Stimulated activated CD4-positive, alpha-beta T cell treated with anti-CD3 and anti-CD28 coated beads, Interleukin-12 subunit alpha, Interleukin-12 subunit beta, amount 100 ng/mL, for 24 hours (primary cell): ENCODE measurements at places on chromosomes 11 and 22.
A peak's percentile ranks its signal among the peaks of the same experiment; 100 is the strongest.

DNA sequence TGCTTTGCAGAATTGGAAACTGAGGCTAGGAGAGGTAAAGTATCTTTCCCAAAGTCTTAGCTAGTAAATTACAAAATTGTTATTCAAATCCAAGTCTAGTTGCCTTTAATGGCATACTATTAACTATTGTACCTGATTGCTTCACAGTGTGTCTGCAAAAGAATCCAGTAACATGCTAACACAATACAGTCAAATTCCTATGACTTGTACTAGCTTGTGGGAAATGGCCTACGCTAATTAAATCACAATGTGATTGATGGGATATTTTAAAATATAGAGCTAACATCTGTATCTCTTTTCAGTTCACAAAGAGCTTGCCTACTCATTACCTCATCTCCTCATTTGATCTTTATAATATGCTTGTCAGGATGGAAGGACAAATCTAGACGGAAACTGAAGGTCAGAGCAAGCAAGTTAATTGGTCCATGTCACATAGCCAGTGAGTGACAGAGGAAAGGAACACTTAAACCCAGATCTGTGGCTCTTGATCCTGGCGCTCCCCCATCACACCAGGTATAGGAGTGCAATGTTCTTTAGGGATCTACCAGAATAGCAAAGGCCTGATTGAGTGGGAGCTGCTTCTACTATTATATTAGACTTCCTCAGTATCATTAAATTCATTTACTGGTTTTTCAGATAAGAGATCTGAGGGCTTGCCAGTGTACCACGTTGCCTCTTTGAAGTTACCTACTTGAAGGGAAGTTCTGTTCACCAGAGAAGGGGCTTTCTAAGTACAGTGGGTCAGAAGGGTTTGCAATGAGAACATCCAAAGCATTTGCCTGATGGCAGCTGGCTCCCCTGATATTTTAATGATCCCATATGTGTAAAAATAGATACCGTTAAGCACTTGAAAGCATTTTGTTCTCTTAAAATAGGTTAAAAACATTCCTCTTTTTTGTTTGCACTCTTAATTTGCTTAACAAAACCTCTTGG lies 213.6 kb upstream of the SESN3 start:
- DNase-seq: no peak

GRCh38 chr11:126464796-126465195 lies 109.3 kb downstream of the ST3GAL4 start:
- DNase-seq: no peak

- DNase-seq: no peak
Observed at GRCh38 chr22:39233710-39234471, 10.9 kb downstream of the PDGFB start.

- no peak for DNase-seq
Observed at GRCh38 chr11:105227363-105227762, 87.8 kb upstream of the CARD18 start.

DNA sequence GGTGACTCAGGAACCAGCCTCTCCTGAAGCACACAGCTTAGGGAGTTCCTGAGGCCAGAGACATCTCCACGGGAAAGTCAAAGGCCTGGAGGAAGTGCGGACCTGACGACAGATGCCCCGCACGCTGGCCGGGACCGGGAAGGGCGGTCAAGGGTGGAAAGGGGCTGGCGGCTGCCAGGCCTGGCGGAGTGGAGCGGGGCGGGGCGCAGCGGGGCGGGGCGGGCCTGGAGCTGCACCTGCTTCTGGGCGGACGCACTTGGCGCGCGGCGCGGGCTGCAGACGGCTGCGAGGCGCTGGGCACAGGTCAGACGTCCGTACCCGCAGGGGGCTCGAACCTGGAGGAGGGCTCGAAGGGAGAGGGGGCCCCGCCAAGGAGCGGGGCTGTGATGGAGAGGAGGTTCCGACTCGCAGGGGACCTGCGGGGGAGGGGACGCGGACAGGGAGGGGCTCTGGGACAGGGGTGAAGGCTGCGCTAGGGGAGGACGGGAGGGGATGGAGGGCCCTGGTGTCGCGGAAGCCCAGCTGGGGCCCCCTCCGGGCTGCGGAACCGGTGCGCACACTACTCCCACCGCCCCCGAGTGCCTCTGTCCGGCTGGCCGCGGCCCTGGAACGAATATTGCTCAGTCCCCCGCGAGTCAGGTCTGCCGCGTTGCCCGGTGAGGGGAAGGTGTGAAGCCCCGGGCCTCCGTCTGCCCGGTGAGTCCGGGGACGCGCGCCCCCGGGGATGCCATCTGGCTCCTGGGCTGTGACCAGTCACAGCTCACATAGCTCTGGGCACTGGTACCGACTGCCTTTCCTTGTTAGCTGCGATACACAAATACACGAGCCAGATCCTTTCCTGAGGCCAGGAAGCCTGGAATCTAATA lies at the start of gene TMEM45B:
Gene TMEM45B, plus strand, starts transcription at position 253 of the 866 bp plus-strand sequence. CDS start 36,635 bp downstream, outside the sequence.
- peak; percentile 22 for DNase-seq
